ENCODE measurements at places on chromosomes 6 and 20.

- DNase-seq: no peak
Observed at GRCh38 chr6:18324706-18325042, 60.3 kb upstream of the DEK start.

- DNase-seq: no peak
Observed at GRCh38 chr6:159931846-159932245, 37.0 kb upstream of the IGF2R start.

- DNase-seq: no peak
Observed at GRCh38 chr6:147122823-147123222, 81.4 kb upstream of the STXBP5 start.

DNA sequence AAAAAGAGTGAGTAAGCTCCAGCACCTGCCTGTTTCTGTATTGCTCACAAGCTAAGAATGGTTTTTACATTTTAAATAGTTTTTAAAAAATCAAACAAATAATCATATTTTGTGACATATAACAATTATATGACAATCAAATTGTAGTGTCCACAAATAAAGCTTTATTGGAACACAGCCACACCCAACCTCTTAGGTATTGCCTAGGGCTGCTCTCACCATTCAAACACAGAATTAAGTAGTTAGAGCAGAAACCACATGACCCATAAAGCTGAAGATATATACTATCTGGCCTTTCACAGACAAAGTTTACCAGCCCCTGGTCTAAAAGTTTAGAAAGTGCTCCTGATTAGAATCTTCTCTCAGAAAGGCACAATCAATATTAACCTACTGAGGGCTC lies 11.2 kb downstream of the TNFRSF21 start:
- no peak for DNase-seq

GRCh38 chr20:50484271-50484976 lies 25.8 kb upstream of the PTPN1 start:
- DNase-seq: no peak

GRCh38 chr20:37309290-37309689 lies 19.8 kb downstream of the MANBAL start:
- DNase-seq: no peak

- no peak for DNase-seq
Observed at GRCh38 chr6:3252861-3253596, 5.7 kb upstream of the PSMG4 start.

DNA sequence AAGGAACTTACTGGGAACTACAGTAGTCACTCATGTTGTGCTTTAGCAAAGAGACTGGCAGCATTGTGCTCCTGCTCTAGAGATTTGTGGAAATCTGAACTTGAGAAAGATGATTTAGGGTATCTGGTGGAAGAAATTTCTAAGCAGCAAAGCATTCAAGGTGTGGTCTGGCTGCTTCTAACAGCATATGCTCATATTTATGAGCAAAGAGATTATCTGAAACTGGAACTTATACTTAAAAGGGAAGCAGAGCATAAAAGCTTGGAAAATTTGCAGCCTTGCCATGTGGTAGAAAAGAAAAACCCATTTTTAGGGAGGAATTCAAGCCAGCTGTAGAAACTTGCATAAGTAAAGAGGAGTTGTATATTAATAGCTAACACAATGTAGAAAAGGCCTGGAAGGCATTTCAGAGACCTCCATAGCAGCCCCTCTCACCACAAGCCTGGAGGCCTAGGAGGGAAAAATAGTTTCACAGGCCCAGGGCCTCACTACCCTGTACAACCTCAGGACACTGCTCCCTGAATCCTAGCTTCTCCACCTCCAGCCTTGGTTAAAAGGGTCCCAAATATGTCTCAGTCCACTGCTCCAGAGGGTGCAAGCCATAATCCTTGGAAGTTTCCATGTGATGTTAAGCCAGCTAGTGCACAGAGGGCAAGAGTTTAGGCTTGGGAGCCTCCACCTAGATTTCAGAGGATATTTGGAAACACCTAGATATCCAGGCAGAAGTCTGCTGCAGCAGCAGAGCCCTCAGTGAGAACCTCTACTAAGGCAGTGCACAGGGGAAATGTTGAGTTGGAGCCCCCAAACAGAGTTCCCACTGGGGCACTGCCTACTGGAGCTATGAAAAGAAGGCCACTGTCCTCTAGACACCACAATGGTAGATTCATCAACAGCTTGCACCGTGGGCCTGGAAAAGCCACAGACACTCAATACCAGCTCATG lies 6.6 kb downstream of the EPM2A start:
- no peak for DNase-seq

GRCh38 chr6:153001767-153002612 lies 519 bp downstream of the MTRF1L start:
- no peak for DNase-seq

- no peak for DNase-seq
Observed at GRCh38 chr6:168231393-168231957, 88.1 kb downstream of the DACT2 start.

- DNase-seq: no peak
Observed at GRCh38 chr6:62891065-62891647, 320.1 kb upstream of the FKBP1C start.
